Ureter (tissue), 1 donor: ENCODE measurements at places on chromosomes 5 and 9. TPM values are rescaled to one million over a fixed set of nuclear protein-coding genes. Genes with fewer than 3 reads are reported as not detected.

- DNase-seq = no peak
Measured at GRCh38 chr5:150584556-150585335, 55.7 kb upstream of the SYNPO start.

KCTD16 gene
- 0.18 TPM for total RNA-seq

DMGDH gene
- total RNA-seq = 3.8 TPM

ANKS6 gene
- total RNA-seq = 38.1 TPM
